ENCODE measurements at places on chromosomes 3 and 15. TPM values are rescaled to one million over a fixed set of nuclear protein-coding genes. Genes with fewer than 3 reads are reported as not detected.

CCR1 gene
- not detected for total RNA-seq

SAXO2 gene
- under 0.01 TPM for total RNA-seq

THSD4 gene
- total RNA-seq: 23.1 TPM

NEK11 gene
- total RNA-seq: 7.0 TPM

AADAC gene
- total RNA-seq: not detected

CEP19 gene
- 1.9 TPM for total RNA-seq

PRSS50 gene
- total RNA-seq: not detected

MYZAP gene
- 1.3 TPM for total RNA-seq

LTF gene
- 0.43 TPM for total RNA-seq

TRPM1 gene
- total RNA-seq: under 0.01 TPM

ATR gene
- 25.2 TPM for total RNA-seq

REC114 gene
- not detected for total RNA-seq

ZNF660 gene
- total RNA-seq: not detected

PPARG gene
- 17.7 TPM for total RNA-seq

WDR49 gene
- 0.72 TPM for total RNA-seq

PLD1 gene
- 23.0 TPM for total RNA-seq

CLASP2 gene
- 48.8 TPM for total RNA-seq

CTXND1 gene
- total RNA-seq: not detected

KCNMB3 gene
- total RNA-seq: 0.21 TPM

GAP43 gene
- not detected for total RNA-seq

IGSF11 gene
- not detected for total RNA-seq

PPP4R2 gene
- 104 TPM for total RNA-seq

RASGRF1 gene
- not detected for total RNA-seq
